ENCODE measurements at places on chromosomes 7 and 10. TPM values are rescaled to one million over a fixed set of nuclear protein-coding genes. Genes with fewer than 3 reads are reported as not detected.

ZSWIM8 gene
- total RNA-seq = 41.8 TPM

GRCh38 chr7:67593794-67594193, 597.2 kb downstream of the TYW1 start:
- DNase-seq = no peak

DNA sequence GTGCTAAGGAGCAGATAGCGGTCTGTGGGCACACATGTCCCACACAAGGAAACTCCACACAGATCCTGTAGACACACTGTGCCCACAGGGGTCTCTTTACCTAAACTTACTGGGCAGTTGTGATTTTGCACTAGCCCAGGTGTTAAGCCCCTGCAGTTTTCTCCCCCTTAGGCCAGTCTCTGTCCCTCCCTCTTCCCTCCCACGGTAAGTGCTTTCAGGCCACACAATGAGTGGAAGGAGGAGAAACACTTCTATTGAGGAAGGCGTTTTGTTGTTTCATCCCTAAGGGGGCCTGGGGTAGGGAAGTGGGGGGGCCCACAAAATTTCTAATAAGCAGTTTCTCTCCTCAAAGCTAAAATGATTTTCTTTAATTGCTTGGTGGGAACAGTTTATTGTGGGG, 51.4 kb downstream of the FBXW4 start:
- DNase-seq = no peak

- DNase-seq = no peak
Measured at GRCh38 chr7:88062238-88062637, 128.2 kb downstream of the ADAM22 start.

DNA sequence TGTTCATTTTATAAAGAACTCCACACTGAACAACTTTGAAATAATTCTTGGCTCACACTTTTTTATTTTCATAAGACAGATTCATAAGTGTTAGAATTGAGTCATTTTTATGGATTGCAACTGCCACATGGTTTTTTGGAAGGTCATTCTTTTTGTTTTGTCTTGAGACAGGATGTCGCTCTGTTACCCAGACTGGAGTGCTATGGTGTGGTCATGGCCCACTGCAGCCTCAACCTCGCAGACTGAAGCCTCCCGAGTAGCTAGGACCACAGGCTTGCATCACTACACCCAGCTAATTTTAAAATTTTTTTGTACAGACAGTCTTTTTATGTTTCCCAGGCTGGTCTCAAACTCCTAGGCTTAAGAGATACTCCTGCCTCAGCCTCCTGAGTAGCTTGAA, 20.3 kb downstream of the BMS1 start:
- no peak for DNase-seq

GRCh38 chr10:515674-516073, 173.8 kb downstream of the DIP2C start:
- no peak for DNase-seq

Data from foreskin keratinocyte (primary cell).